ENCODE measurements at places on chromosomes 1 and 21.
A peak's percentile ranks its signal among the peaks of the same experiment; 100 is the strongest.

GRCh38 chr1:116679091-116679827 is 11.7 kb upstream of the IGSF3 start:
- DNase-seq: no peak

- no peak for DNase-seq
Measured at GRCh38 chr1:29704430-29704829, 468.1 kb downstream of the PTPRU start.

GRCh38 chr1:25620701-25621350 is 4.2 kb downstream of the MAN1C1 start:
- DNase-seq: no peak

GRCh38 chr1:210687582-210688279 is 359.0 kb downstream of the HHAT start:
- no peak for DNase-seq

- no peak for DNase-seq
Measured at GRCh38 chr1:210746024-210746731, 387.8 kb downstream of the KCNH1 start.

GRCh38 chr1:176046926-176047325 is 160.2 kb downstream of the COP1 start:
- DNase-seq: no peak

- DNase-seq: no peak
Measured at GRCh38 chr1:32900956-32901822, at the start of gene TMEM54. Gene TMEM54, minus strand, starts transcription at chr1:32901389. Its CDS starts 151 bp downstream, at chr1:32901238.

- DNase-seq: no peak
Measured at GRCh38 chr1:6005276-6005917, 13.2 kb upstream of the NPHP4 start.

- DNase-seq: no peak
Measured at GRCh38 chr1:98793136-98793535, 131.6 kb downstream of the SNX7 start.

- no peak for DNase-seq
Measured at GRCh38 chr1:42960122-42960390, 1.4 kb upstream of the SLC2A1 start.

GRCh38 chr1:58158016-58158415 is 388.5 kb downstream of the OMA1 start:
- no peak for DNase-seq

GRCh38 chr1:41516168-41517061 is 31.9 kb upstream of the EDN2 start:
- peak; percentile 88 for DNase-seq

GRCh38 chr1:117843791-117844190 is 85.6 kb downstream of the GDAP2 start:
- DNase-seq: no peak

DNA sequence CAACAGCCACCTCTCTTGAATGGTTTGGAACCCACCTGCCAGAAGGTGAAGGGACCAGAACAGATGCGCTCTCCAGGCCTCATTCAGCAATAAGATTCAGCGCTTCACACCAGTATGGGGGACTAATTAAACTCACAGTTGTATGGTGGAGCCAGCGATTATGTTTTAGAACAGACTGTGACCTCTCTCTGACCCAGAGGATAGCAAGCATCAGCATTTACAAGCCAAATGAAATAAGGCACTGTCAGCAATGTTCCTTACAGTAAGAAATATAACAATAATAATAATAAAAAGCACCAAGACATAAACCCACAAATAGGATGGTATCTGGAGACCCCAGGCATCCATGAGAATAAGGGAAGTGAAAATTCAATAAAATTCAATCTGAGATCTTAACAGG is 6.9 kb upstream of the CDC42BPA start:
- no peak for DNase-seq

DNA sequence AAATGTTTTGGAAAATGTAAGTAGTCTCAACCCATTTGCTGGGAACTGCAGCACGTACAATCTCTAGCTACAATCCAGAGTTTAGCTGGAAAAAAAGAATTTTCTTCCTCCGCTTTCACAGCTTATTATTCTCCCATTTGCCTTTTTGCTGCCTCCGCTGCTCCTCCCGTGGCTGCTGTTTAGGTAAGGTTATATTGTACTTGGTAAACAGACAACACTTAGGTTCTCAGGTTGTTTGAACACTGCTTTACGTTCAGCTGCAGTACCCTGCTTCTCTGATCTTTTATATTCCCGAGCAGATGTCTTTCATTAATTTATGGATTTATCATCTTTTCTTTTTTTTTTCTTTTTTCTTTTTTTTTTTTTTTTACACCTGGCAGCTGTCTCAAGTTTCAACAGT is 14.3 kb downstream of the PROX1 start:
- peak; percentile 97 for DNase-seq

DNA sequence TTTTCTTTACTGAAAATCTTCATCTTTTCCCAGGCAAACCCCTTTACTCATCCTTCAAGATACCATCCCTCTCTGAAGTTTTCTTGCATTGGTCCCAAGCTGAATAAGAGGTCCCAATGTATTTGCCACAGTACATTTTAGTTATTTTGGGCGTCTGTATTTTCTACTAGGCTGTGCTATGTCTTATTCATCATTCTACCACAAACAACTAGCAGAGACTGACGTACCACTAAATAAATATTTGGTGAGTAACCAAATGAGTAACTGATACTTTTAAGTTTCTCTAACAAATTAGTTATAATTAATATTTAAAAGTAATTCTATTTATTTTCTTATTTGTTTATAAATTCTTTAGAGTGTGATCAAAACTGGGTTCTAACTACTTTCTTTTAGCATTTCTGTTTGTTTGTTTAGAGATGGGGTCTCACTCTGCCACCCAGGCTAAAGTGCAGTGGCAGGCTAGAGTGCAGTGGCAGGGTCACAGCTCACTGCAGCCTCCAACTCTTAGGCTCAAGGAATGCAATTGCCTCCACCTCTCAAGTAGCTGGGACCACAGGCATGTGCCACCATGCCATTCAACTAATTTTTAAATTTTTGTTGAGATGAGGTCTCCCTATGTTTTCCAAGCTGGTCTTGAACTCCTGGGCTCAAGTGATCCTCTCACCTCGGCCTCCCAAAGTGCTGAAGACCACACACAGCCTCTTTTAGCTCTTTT is 33.1 kb downstream of the NDC1 start:
- DNase-seq: no peak

GRCh38 chr1:22782406-22782805 is 71.8 kb downstream of the EPHB2 start:
- DNase-seq: no peak

- no peak for DNase-seq
Measured at GRCh38 chr1:215617979-215618378, 50.9 kb downstream of the KCTD3 start.

- DNase-seq: no peak
Measured at GRCh38 chr1:7516929-7517328, 254.2 kb upstream of the VAMP3 start.

DNA sequence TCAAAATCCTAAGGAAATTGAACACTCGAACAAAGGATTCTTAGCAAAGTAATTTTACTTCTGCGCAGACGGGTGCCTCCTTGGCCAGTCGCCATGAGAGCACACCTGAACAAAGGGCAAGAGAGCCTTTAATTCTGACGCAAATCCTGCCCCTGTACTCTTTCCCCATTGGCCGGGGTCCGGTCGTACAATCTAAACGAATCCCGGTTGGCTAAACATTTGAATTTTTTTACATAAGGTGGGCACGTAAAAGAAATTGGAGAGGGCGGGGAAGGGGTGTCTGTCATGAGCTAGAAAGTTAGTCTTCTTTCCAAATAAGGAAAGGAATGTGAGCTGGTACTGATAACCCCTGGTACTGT is 8.2 kb upstream of the IL22RA1 start:
- no peak for DNase-seq

GRCh38 chr1:108199781-108200686 is at the start of gene SLC25A24:
Gene SLC25A24, minus strand, starts transcription at chr1:108200343. Its CDS starts 205 bp downstream, at chr1:108200138.
- peak; percentile 77 for DNase-seq

DNA sequence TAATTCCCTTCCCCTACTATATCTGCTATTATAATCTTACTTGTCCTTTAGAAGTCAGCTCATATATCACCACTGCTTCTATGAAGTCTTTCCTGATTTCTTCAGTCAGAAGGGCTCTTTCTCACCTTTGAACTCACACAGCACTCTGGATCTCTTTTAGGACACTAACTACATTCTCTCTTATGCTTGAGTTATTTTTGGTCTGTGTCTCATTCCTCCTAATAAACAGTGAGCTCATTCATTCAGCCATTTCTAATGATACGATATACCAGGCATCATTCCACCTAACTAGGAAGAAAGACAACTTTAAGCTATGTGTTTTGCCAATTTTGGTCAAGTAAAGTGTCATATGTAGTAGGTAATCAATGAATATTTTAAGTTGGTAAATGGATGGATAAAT is 1.2 kb upstream of the STYXL2 start:
- no peak for DNase-seq

DNA sequence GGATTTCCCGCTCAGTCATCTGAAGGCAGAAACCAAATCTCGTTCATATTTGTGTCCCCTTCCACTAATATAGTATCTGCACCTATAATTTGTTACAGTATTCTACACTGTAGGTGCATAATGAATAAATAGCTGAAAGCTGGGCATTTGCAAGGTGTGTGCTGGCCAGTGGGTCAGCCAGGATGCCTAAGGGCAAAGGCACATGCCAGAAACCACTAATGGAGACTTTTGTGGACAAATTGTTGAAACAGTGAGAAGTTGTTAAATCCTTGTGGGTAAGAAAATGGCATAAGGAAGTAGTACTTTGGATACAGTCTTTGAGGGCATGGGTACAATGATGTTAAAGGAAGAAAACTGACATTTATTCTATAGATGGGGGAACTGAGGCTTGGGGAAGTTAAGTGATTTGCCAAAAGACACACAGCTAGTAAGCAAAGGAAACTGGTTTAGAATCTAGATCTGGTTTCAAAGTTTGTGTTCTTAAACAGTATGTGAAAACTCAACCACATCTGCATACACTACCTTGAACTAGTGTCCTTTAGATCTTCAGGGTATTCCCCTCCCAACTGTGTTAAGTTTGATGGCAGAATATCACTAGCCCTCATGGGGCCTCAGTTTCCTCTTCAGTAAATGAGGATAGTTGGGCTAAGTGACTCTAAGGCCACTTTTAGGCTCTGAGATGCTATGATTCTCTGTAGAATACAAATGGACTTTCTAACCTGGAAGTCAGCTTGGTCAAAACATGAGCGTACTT is 26.5 kb upstream of the LRRC8C start:
- DNase-seq: no peak

DNA sequence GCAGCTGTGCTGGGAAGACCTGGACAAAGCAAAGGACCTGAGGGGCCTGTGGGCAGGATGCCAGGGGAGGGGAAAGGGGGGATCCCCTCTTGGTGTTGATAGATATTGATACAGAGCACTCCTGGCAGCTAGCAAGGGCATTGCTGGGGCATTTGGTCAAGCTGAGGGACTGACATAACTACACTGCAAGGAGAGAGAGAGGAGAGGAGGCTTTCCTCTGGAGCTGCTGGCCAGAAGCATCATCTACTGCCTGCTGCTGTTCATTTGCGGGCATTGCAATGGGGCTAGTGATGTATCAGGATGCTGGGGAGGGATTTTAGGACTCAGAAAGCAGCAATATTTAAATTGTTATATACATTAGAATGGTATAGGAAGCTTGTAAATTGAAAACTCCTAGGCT is 142.0 kb downstream of the ZNF648 start:
- no peak for DNase-seq

Measured in NCI-H1092 treated with DMSO at 0.1 percent for 48 hours (cell line).